ENCODE measurements at places on chromosomes 3 and 15. TPM values are rescaled to one million over a fixed set of nuclear protein-coding genes. Genes with fewer than 3 reads are reported as not detected.

GOLGA8G gene
- not detected for total RNA-seq

DNA sequence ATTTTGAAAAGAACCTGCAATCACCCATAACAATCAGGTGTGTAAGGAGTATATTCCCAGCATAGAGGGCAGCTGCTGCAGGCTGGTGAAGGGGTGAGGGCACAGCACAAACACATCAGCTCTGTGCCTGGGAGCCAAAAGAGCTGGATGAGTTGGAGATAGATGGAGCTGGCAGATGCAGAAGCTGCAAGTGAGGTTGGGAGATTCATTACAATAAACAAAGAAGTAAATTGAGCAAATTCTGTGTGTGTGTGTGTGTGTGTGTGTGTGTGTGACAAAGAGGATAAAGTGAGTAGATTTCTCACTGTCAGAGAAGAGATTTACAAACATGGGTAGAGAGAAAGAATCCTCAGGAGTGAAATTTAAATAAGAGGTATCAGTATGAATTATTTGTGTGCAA, 994.7 kb downstream of the EPHA3 start:
- no peaks in the 10 kb centered on the region for H3K4me1 ChIP-seq
- H3K4me3 ChIP-seq, result no peak overlapping the region
- H3K27me3 ChIP-seq, result no peaks in the 10 kb centered on the region

SLCO2A1 gene
- 18.3 TPM for total RNA-seq

- no peaks in the 10 kb centered on the region for H3K36me3 ChIP-seq
- H3K27me3 ChIP-seq, result no peaks in the 10 kb centered on the region
- no peak overlapping the region for H3K4me3 ChIP-seq
- H3K27ac ChIP-seq, result no peak overlapping the region
- peaks cover 7% of the 10 kb centered on the region for H3K4me1 ChIP-seq
Observed at GRCh38 chr3:123100193-123100776, 33.5 kb downstream of the PDIA5 start.

DNA sequence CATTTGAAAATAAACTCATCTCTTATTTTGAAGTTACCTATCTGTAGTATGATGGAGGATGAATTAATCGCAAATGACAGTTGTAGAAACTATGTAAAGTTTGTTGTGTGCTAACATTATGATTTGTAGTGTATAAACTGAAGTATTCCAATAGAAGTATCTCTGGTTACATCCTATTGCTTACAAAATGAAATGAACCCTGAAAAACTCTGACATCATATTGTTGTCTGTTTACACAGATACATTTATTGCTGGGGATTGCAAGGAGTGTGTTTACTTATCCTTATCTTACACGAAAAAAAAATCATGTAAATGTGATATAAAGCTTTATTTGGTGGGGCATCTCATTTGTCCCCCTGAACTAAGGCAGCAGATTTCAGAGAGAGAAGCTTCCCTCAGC, 2.6 kb upstream of the ABHD10 start:
- H3K27me3 ChIP-seq, result no peaks in the 10 kb centered on the region
- no peak overlapping the region for H3K4me3 ChIP-seq
- H3K36me3 ChIP-seq, result no peaks in the 10 kb centered on the region
- H3K4me1 ChIP-seq, result peaks cover 10% of the 10 kb centered on the region
- DNase-seq, result no peak

- H3K27ac ChIP-seq, result no peak overlapping the region
- no peaks in the 10 kb centered on the region for H3K4me1 ChIP-seq
- no peaks in the 10 kb centered on the region for H3K36me3 ChIP-seq
Observed at GRCh38 chr3:20324664-20325478, 138.9 kb upstream of the SGO1 start.

- H3K4me1 ChIP-seq, result no peaks in the 10 kb centered on the region
- H3K27me3 ChIP-seq, result no peaks in the 10 kb centered on the region
- no peak overlapping the region for H3K4me3 ChIP-seq
- no peak overlapping the region for H3K27ac ChIP-seq
- no peaks in the 10 kb centered on the region for H3K36me3 ChIP-seq
- DNase-seq, result no peak
Observed at GRCh38 chr3:50132421-50133282, 22.5 kb upstream of the SEMA3F start.

- no peak overlapping the region for H3K4me3 ChIP-seq
- no peaks in the 10 kb centered on the region for H3K4me1 ChIP-seq
- H3K27ac ChIP-seq, result no peak overlapping the region
- H3K27me3 ChIP-seq, result no peaks in the 10 kb centered on the region
Observed at GRCh38 chr3:160210799-160211221, 14.4 kb upstream of the C3orf80 start.

Measured in transverse colon (tissue), 4 donors.